ENCODE measurements at places on chromosomes 6 and 20.
A peak's percentile ranks its signal among the peaks of the same experiment; 100 is the strongest.

DNA sequence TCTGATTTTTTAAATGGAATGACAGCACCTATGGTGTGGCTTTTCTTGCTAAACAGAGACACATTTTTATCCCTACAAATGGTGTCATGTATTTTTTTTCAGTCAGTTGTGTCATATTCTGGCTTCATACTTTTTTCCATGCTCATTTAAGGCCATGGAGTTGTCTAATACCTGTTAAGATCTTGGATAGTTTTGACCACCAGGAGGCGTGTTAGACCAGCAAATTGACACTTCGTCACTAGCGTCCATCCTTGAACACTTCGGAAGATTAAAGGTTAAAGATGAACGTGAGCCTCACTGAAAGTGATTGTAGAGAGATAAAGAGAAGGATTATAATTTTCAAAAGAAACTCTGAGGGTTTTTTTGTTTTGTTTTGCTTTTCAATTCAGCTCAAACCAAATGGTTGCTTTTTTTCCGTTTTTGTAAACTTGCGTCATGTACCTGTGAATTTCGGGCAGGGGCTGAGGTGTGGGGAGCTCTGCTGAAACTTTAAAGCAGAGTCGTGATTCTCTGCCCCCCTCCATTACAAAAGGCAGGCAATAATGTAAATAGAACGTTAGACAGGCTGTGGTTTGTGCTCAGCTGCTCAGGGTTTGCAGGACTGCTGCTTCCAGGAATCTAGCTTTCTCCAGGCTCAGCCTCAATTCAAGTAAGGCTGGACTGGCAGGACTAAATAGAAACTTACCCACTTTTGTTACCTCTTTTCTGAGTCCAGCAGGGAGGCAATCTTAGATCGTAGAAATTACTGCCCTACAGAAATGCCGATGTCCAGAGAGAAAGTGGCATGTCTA lies 245.1 kb downstream of the FOXA2 start:
- peak; percentile 26 for DNase-seq

DNA sequence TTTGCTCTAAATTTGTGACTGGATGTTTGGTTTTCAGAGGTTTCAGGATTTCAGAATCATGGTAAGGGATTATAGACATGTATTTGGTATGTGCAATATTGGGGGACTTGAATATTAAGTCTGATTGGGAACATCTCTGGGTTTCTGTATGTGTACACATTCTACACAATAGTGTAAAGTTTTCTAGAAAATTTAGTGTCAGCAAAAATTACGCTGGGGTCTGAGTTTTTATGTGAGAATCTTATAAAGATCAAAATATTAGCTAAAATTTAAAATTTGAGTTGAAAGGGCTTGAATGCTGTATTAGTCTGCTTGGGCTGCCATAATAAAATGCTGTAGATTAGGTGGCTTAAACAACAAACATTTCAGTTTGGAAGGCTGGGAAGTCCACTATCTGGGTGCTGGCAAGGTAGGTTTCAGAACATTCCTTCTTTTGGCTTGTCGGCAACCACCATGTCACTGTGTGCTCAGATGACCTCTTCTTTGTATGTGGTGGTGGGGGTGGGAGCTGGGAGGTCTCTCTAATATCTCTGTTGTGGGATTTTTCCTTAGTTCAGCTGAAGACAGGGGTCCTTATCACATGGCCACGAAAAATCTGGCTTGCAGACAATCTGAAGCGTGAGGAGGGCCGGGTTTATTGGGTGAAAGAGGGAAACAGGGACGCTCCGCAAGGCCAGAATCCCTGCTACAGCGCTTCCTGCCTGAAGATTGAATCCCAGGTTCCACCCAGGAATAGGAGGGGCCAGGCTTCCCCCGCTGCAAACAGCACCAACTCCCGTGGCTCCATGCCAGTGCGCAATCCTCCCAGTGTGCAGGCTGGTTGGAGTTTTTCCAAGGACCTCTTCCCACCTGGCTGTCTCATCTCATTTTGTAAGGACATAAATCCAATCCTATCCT lies 299.7 kb downstream of the PLCB1 start:
- DNase-seq: no peak

DNA sequence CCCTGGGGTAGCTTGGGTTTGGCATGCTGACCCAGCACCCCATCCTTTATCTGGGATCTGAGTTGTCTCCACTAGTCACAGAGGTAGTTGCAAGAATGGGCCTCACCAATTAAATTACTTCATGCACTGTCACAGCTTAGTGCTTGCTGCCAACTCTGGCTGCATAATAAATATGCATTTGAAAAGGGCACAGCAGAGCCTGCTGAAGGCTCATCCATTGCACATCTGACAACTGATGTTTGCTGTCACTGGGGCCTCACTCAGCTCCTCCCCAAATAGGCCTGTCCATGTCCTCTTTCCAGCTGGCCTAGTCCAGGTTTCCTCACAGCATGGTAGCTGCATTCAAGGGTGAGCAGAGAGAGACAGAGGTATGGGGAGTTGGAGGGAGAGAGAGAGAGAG lies 13.3 kb upstream of the NXT1 start:
- no peak for DNase-seq

- no peak for DNase-seq
Observed at GRCh38 chr6:95877480-95877879, 138.3 kb upstream of the FUT9 start.

All from hippocampal formation (tissue), 2 donors.